ENCODE measurements at places on chromosomes 5 and 9.

DNA sequence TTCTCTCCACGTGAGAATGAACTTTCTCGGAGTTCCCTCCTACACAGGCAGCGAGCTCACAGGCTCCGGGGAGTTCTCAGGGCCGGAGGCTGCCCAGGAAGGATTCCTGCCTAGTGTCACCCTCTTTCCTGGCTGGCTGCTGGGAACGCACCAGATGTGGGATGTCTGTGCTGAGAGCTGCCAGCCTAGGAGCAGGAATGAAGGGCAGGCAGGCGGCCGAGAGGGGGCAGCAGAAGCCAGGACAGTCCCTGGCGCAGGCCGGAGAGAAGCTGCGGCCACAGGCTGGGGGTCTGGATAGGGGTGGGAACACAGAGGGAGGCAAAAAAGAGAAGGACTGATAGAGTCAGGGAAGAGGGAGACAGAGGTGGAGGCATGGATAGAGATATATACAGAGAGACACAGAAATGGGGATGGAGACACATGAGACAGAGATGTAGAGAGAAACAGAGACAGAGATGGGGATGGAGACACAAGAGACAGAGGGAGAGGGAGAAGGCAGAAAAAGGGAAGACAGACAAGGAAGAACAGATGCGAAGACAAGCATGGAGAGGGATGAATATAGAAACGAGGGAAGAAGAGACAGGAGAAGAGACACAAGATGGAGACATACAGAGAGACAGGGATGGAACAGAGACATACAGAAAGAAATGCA lies 25.3 kb upstream of the ENHO start:
- DNase-seq: no peak

GRCh38 chr5:176697267-176697933 lies 50.1 kb downstream of the TSPAN17 start:
- no peak for DNase-seq

GRCh38 chr5:143006501-143006900 lies 236.3 kb downstream of the ARHGAP26 start:
- no peak for DNase-seq

DNA sequence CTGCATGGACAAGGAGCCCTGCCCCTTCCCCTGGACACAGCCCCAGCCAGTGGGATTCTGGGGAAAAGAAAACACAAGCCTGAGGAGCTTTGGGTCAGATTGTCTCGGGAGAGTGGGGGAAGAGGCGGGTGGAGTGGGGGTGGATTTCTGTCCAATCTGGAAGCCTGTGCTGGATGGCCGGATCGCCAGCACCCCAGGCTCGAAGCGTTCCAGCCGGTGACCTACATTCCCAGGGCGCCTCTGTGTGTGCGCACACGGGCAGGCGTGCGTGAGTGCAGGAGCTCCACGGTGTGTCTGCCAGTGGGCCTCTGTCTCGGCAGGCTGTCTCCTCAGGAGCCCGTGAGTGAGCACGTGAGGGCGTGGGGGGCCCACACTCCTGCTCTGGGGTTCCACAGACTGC lies 74.3 kb upstream of the DAB2IP start:
- no peak for DNase-seq

DNA sequence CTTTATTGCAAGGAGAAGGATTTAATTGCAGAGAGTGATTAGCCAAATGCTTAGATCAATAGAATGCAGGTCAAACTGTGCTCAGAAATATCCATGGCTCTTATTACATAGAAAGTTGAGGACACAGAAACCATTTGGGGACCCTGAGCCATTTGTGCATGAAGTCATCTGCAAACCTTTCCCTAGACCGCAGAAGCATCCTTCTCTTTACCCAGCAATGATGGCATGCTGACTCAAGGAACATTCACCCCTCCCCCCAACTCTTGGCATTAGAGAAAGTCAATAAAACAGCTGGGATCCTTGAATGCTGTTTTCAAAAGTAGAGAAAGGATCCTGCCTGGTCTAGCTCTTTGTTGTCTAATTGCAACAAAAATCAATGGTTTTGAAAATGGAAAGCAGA lies 73.5 kb downstream of the PPP2R2B start:
- DNase-seq: no peak

DNA sequence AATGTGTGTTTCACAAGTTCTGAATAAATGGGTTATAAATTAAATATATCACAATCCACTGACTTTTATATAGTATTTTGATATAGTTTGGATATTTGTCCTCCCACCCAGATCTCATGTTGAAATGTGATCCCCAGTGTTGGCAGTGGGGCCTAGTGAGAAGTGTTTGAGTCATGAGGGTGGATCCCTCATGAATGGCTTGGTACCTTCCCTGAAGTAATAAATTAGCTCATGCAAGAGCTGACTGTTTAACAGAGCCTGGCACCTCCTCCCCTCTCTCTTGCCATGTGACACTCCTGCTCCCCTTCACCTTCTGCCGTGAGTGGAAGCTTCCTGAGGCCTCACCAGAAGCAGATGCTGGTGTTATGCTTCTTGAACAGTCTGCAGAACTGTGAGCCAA lies 127.9 kb upstream of the PALM2AKAP2 start:
- DNase-seq: no peak

DNA sequence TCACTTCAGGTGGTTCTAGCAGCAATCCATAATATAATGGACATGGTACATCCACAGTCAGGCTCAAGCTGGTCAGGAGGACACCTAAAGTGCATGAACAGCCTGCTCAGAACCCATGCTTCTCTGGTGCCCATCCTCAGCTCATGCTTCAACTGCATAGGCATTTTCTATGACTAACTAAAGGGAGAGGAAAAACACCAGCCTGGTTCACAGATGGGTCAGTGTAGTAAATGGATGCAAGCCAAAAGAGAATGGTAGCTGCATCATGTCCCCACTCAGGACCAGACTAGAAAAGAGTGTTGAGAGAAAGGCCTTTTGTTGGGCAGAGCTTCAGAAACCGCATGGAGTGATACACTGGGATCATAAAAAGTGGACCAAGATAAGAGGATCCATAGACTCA lies 556.6 kb downstream of the TLE1 start:
- no peak for DNase-seq

DNA sequence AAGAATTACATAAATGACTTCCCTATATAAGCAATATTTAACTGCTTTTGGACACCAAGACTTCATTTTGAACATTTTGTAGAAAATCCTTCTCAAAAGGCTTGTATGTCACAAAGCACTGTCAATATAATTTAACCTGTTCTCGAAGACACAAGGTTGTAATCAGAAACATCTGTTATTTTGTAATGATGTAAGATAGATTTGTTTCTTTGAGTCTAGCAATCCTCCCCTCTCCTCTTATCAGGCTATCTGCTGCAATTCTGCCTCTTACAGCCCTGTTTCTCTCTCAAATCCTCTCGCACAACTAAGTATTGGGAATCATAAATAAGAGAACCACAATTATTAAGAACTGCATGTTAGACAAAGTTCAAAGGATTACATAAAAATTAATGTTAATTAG lies 18.6 kb upstream of the TARS1 start:
- no peak for DNase-seq

DNA sequence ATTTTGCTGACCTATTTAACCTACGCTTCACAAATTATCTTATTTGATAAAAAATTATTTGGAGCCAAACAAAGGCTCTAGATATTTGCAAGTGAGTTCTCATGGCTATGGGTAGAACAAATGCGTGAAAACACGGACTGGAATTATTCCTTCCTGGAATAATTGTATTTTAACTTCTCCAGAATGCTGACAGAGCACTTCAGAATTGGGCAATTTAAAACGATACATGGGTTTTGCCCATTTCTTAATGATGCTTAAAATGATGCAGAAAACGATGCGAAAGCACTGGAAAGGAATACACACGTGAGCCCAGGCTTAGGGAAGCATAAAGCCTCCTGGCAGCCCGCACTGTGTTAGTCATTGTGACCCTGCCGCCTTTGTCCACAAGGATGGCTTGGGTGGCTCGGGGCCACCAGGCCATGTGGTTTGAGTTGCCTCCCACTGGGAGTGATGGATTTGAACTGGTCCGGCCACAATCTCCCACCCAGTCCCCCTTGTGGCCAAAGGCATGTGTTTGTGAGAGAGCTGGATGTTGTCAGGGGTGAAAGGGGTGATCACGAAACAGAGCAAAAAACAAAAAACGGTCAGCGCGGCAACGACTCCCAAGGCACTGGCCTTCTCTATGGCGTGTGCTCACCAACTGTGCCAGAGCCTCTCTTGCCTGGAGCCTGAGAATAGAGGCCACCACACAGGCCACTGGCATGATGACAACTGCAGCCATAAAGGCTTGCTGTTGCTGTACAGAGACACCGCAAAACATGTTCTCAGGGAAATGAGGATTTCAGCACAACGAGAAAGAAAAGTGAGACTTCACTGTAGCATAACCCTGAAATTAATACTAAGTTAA lies 234.2 kb upstream of the ADAMTS16 start:
- no peak for DNase-seq

DNA sequence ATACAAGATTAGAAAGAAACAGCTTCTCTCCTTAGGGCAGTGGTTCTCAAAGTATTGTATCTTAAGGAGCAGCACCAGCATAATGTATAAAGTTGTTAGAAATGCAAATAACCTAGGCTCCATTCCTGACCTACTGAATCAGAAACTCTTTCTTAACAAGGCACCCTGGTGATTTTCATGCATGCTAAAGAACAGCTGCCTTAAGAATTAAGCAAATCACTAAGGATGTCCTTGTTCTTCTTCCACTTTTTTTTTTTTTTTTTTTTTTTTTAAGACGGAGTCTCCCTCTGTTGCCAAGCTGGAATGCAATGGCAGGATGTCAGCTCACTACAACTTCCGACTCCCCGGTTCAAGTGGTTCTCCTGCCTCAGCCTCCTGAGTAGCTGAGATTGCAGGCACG lies 1095.2 kb upstream of the EDIL3 start:
- DNase-seq: no peak

GRCh38 chr5:166980666-166981065 lies 1310.8 kb upstream of the WWC1 start:
- DNase-seq: no peak

DNA sequence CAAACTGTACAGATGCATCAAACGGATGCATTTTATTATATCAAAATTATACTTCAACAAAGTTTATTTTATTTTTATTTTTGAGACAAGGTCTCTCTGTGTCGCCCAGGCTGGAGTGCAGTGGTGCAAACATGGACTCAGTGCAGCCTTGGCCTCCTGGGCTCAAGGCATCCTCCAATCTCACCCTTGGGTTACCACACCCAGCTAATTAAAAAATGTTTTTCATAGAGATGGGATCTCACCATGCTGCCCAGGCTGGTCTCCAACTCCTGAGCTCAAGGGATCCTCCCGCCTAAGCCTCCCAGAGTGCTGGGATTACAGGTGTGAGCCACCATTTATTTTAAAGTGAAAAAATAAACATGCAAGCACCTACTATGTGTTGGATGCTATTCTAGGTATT lies 40.1 kb upstream of the STXBP1 start:
- no peak for DNase-seq

- no peak for DNase-seq
These were observed 28.0 kb upstream of the MIER3 start for GRCh38 chr5:56979968-56980367.

- DNase-seq: no peak
These were observed 40.7 kb downstream of the CNTRL start for GRCh38 chr9:121115466-121115865.

DNA sequence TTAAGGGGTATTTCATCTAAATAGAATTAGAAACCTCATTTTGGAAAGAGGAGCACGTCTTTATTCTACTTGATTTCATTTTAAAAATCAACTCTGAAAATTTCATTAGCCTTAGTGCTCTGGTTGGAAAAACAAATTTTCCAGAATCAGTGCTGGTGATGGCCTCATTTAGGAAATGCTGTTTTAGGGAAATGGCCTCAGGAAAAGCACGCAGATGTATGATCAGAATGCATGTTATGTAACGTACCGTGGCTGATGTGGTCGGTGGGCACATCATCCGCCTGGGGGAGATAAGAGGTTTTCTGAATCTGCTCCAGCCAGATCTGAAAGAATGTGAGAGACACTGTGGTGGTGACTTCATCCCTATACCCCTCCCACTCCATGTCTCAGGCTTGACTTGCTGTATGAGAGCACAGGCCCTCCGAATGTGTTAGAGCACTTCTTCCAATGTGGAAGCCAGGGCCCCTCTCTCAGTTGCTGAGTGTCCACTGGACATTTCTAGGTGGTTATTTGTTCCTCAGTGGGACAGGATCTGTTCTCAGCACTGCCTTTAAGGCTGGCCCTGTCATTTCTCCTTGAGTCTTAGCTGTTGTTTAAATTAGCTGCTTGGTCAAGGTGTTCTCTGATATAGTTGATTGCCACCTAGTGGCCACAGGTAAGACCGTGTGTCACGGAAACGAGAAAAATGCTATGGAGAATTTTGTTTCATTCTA lies 96.5 kb downstream of the ARHGAP26 start:
- DNase-seq: peak; percentile 1

DNA sequence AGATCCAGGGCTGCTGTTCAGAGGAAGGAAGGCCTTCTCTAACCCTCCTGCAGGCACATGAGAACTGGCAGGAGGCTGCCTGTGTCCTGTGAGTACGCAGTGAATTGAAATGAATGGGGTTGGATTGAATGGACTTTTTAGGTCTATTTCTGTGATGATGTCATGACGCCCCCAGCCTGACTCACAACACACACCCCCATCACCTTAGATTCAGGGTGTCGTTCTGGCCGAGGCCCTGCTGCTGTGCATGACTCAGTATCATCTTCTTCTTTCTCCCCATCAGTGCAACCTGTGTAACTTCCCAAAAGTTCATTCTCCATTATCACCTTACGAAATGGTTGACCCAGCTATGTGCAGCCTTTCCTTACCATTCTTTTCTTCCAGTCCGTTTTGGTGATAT lies 5.4 kb downstream of the PCAT7 start:
- no peak for DNase-seq

GRCh38 chr9:113579283-113580040 lies 115.9 kb downstream of the RGS3 start:
- peak; percentile 19 for DNase-seq

- no peak for DNase-seq
These were observed 91.1 kb upstream of the RNF180 start for GRCh38 chr5:64074533-64074932.

- DNase-seq: peak; percentile 55
These were observed 4.0 kb upstream of the TMEM250 start for GRCh38 chr9:136122425-136123383.

DNA sequence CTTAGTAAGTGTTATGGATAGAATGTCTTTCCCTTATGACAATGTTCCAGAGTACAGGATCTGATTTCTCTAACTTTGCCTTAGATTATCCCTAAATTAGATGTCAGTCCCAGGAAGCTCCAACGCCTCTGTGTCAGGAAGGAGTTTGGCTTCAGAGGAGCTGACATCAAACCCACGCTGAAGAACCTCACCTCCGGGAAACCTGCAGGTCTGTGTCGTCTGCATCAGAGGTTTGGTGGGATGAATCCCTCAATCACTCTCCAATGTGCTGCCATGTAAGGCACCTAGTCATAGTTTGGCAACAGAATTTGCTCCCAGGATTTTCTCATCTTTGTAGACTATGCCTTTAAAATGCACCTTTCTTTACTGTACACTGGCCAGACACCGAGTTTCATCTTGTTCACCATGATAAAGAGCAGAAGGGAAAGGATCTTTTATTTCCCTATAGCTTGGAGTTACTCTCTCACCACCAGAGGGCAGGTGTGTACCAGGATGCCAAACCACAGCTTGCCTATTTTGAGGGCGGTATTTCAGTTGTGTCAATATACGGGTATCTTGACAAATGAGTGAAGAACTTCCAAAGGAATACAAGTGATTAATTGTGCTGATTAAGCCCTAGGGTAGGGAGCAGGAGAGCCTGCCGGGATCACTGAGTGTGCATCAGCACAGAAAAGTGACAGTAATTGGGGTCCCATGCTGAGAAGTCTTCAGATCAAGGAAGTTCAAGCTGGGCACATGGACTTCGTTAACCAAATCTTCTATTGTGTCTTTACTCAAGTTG lies 23.4 kb downstream of the MINAR2 start:
- DNase-seq: peak; percentile 31

GRCh38 chr9:133683586-133684120 lies 47.5 kb downstream of the DBH start:
- no peak for DNase-seq

- DNase-seq: no peak
These were observed 1.4 kb downstream of the NR6A1 start for GRCh38 chr9:124769549-124770358.
